Breast epithelium (tissue), 4 donors: ENCODE measurements at places on chromosomes 3 and 15. TPM values are rescaled to one million over a fixed set of nuclear protein-coding genes. Genes with fewer than 3 reads are reported as not detected.

The C3orf49 gene
- not detected for total RNA-seq

The SPESP1 gene
- total RNA-seq: 7.9 TPM

The NR2F2 gene
- total RNA-seq: 13.6 TPM

- H3K36me3 ChIP-seq: no peaks in the 10 kb centered on the region
- no peaks in the 10 kb centered on the region for H3K27me3 ChIP-seq
- DNase-seq: no peak
- H3K4me1 ChIP-seq: no peaks in the 10 kb centered on the region
- no peak overlapping the region for H3K4me3 ChIP-seq
- no peak overlapping the region for H3K27ac ChIP-seq
These were observed 13.1 kb downstream of the PPP4R2 start for GRCh38 chr3:73009750-73010149.

DNA sequence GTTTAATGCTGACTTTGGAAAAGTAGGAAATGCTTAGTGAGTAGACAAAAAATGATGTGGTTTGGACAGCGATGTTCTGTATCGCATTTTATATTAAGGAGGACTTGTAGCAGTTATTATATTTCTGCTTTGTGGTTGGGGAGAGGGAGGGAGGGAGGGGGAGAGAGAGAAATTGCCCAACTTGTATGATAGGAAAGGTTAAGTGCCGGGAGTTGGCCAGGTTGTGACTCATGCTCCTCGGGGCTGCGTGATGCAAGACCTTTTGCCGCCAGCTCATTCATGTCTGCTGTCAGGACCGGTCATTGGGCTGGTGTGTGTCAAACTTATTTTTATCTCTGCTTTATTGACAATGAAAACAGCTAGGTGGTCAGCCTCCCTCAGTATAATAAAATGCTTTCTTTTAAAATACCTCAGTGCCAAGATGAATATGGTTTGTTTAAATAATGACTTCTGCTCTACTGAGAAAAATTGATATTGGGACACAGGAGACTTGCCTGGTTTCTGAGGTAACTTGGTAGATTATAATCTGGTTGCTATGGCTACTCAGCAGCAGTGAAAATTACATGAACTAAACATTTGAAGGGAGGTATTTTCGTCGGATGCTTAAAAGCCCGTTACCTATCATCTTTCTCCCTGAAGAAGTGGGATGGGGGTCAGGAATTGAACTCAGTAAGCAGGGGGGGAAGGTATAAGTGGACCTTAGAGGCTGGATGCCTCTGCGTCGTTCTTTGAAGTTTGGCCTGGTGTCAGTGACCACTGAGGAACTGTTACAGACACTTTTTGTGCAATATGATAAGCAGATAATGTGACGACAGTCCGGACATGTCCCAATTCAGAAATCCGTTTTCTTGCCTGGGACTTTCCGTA lies 90.7 kb downstream of the FNDC3B start:
- H3K27ac ChIP-seq: peak overlapping the region; percentile 92
- H3K36me3 ChIP-seq: no peaks in the 10 kb centered on the region
- DNase-seq: peak; percentile 95
- no peak overlapping the region for H3K4me3 ChIP-seq
- H3K27me3 ChIP-seq: no peaks in the 10 kb centered on the region

DNA sequence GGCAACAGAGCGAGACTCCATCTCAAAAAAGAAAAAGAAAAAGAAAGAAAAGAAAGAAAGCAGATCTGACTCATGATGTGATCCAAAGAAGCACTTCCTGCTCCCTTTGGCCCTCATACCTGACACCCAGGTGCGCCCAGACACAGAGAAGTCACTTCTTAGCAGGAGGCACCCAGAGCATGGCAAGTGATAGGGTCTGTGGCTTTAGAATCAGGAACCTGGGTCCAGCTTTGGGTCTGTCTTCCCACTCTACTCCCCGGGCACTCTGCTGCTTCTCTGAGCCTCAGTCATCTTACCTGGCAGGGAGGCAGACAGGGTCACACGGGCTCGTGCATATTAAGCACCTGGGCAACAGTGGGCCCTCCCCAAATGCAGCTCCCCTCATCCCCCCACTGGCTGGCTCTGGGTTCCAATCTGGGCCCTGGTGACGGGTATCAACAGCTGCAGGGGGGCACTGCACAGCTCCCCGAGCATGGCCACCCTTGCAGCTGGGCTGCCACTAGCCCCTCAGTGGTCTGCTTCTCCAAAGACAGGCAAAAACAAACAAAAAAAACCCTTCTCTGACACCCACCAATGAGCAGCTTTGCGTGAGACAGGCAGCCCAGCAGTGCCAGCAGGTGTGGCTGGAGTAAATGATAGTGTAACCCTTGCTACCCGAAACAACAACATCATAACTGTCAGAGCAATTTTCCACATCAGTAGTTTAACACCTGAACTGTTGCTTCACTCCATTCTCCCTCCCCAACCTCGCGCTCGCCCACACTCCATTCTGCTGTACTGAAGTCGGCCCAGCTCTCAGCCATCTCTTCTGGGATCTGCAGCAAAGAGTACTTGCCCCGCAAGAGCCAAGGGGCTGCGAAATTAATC lies 99.8 kb downstream of the MEGF11 start:
- DNase-seq: no peak
- H3K27ac ChIP-seq: no peak overlapping the region
- no peaks in the 10 kb centered on the region for H3K4me1 ChIP-seq
- no peaks in the 10 kb centered on the region for H3K27me3 ChIP-seq
- H3K36me3 ChIP-seq: no peaks in the 10 kb centered on the region
- no peak overlapping the region for H3K4me3 ChIP-seq

- no peaks in the 10 kb centered on the region for H3K27me3 ChIP-seq
- no peaks in the 10 kb centered on the region for H3K4me1 ChIP-seq
- no peak overlapping the region for H3K4me3 ChIP-seq
These were observed 26.7 kb upstream of the CCDC80 start for GRCh38 chr3:112667599-112667998.

GRCh38 chr3:32734756-32735155 lies 49.8 kb downstream of the CNOT10 start:
- no peaks in the 10 kb centered on the region for H3K27me3 ChIP-seq
- no peaks in the 10 kb centered on the region for H3K4me1 ChIP-seq

- H3K27me3 ChIP-seq: no peaks in the 10 kb centered on the region
- DNase-seq: no peak
- no peak overlapping the region for H3K27ac ChIP-seq
- H3K36me3 ChIP-seq: peaks cover 6% of the 10 kb centered on the region
These were observed 4.1 kb downstream of the VHL start for GRCh38 chr3:10145685-10146084.

The TTC21A gene
- 16.1 TPM for total RNA-seq

GRCh38 chr3:61530355-61530754 lies 31.0 kb upstream of the PTPRG start:
- H3K36me3 ChIP-seq: no peaks in the 10 kb centered on the region
- no peaks in the 10 kb centered on the region for H3K27me3 ChIP-seq
- H3K4me3 ChIP-seq: no peak overlapping the region

GRCh38 chr3:43256714-43257461 lies 29.5 kb upstream of the SNRK start:
- H3K27me3 ChIP-seq: no peaks in the 10 kb centered on the region
- H3K4me3 ChIP-seq: no peak overlapping the region
- H3K36me3 ChIP-seq: no peaks in the 10 kb centered on the region
- no peak overlapping the region for H3K27ac ChIP-seq
- no peak for DNase-seq

DNA sequence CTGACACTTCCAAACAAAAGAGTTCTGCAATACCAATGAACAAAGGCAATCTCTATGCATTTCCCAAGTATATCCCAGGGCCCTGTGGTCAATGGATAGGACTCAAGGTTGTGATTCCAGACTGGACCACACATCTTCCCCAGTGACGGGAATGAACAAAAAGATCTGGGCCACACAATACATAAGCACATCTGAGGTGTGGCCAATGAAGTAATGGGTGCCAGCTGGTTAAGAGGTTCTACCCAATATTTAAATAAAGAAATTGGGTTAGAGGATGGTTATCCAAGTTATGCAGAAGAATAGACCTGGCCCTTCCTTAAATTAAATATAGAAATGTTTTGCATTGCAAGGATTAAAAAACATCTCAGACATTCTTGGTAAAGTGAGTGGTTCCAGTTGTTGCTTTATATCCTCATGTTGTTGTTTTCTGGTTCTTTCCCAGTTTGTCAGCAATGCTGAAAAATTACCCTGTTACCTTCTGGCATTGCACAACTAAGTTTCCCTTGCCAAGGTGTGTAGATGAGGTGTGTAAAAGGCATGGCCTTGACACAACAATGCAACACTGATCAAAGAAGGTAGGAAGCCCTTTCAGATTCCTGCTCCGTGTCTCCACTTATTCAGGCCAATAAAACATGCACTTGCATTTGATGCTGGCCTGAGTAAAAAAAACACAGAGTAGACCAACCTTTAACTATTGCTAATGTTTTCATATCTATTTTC lies 86.5 kb downstream of the PRICKLE2 start:
- no peak for DNase-seq
- H3K27me3 ChIP-seq: no peaks in the 10 kb centered on the region
- H3K36me3 ChIP-seq: no peaks in the 10 kb centered on the region
- peaks cover 6% of the 10 kb centered on the region for H3K4me1 ChIP-seq
- no peak overlapping the region for H3K27ac ChIP-seq
- no peak overlapping the region for H3K4me3 ChIP-seq

The GPX1 gene
- 275 TPM for total RNA-seq

DNA sequence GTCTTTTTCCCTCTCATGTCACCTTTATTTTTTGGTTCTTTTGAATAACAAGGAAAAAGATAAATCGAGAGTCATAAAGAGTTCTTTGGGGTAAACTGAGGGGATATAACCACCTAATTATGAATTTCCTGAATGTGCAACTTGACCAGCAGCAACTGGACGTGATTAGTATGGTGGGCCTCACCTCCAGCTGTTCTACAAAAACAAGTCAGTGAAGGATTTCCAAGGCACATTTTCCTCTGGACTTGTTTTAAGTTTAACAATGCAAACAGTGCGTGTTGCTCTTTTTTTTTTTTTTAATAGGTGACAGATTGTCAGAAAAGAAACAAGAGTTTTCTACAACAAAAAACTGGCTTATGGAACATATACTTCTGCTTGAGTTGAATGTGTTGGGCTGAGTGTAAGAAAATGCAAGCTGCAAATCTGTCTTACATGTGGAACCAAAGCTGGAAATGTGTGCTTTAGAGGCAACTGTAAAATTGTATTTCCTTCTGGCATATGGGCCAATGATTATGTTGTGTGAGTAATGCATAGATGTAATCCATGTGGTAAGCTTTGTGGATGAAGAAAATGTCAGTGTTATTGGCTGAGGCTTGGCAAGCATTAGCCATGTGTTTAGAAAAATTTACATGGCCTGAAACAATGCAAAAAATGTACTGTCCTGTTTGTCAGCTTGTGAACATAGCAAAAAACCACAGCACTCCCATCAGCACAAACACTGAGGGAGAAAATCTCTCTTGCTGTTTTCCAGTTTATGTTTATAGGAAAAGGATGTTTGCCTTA lies 44.5 kb upstream of the FNDC3B start:
- H3K27me3 ChIP-seq: no peaks in the 10 kb centered on the region
- DNase-seq: no peak
- no peak overlapping the region for H3K4me3 ChIP-seq
- H3K4me1 ChIP-seq: no peaks in the 10 kb centered on the region
- no peaks in the 10 kb centered on the region for H3K36me3 ChIP-seq

The MNS1 gene
- 2.5 TPM for total RNA-seq

The CYP1A2 gene
- not detected for total RNA-seq
